C1 segment of cervical spinal cord (tissue), 14 donors: ENCODE measurements at places on chromosomes 11 and 22.

- DNase-seq: peak; percentile 20
These were observed 200.7 kb upstream of the NCAM1 start for GRCh38 chr11:112760396-112761059.

DNA sequence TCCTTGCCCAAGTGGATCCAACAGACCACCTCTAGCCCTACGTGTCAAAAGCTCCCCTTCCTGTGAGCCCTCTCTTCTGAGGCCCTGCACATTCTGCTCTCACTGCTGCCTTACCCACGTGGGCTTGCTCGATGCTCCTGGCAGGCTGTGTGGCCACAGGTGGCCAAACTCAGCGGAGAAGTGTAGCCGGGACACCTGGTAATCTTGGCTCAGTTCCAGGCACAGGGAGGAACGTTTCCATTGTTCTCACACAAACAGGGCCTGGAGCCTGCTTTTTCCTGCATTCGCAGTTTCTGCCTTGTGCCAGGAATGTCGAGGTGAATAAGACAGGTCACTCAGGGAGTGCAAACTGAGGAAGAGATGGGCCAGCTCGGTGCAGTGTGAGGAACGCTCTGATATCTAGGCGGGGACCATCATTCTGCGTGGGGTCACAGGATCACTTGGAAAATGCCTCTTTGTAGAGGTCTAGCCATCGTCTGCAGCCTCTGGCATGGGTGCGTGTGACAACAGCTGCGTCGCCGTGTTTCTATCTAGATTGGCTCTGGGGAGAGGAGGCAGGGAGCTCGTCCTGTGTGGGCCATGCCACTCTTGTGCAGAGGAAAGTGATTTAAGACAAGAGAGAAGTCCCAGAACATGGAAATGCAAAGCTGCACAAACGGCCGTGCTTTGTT, 127.6 kb upstream of the PARVA start:
- DNase-seq: peak; percentile 31

- no peak for DNase-seq
These were observed 18.4 kb downstream of the ACO2 start for GRCh38 chr22:41487037-41487935.

DNA sequence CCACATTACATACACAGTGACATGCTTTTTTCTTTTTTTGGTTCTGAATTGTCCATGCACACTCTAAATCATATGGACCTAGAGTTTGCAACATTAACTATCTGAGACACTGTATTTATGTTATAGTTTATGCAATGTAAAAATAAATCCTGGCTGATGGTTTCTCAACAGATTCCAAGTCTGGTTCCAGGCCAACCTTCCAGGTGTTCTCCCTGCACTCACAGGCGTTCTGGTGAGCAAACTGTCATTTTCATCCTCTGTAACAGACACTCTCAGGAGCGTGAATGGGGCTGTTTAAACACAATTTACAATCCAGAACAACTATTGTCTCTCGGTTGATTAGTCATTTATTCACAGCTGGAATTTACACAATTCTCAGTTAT, 36.5 kb upstream of the ANKK1 start:
- no peak for DNase-seq

GRCh38 chr11:16380941-16381568, 24.7 kb upstream of the SOX6 start:
- DNase-seq: no peak

DNA sequence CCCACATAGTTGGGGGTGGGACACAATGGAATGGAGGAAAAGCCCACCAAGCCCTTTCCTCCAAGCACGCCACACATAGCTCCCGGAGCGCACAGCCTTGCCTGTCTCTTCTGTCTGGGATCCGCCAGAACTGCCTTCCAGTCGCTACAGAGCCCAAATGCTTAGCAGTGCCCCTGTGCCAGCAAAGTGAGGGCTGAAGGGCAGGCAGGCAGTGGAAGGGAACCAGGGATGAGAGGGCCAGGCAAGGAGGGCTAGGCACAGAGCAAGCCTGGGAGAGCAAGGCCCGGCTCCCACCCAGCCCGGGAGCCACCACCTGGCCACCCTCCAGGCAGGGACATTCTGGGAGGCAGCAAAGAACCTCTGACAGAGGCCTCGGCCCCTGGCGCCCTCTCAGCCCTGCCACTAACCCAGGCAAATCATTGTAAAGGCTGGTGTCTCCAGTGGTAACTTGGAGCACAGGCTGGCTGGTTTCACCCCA, 32.5 kb downstream of the PPP2R1B start:
- DNase-seq: peak; percentile 56

DNA sequence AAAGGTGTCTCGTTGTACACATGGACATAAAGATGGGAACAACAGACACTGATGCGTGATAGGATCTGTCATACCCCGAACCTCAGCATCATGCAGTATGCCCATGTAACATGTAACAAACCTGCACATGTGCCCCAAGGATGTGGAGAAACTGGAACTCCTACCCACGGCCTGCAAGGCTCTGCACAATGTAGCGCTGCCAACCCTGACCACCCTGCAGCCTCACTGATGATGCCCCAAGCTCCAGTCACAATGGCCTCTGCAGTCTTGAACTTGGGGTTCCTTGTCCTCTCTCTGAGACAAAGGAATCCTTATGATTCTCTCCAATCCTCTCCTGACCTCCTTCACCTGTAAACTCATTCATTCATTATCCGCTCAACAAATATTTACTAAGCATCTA, 14.2 kb downstream of the LMO1 start:
- DNase-seq: no peak

- DNase-seq: no peak
These were observed 5.7 kb downstream of the MPZL2 start for GRCh38 chr11:118258410-118258809.

DNA sequence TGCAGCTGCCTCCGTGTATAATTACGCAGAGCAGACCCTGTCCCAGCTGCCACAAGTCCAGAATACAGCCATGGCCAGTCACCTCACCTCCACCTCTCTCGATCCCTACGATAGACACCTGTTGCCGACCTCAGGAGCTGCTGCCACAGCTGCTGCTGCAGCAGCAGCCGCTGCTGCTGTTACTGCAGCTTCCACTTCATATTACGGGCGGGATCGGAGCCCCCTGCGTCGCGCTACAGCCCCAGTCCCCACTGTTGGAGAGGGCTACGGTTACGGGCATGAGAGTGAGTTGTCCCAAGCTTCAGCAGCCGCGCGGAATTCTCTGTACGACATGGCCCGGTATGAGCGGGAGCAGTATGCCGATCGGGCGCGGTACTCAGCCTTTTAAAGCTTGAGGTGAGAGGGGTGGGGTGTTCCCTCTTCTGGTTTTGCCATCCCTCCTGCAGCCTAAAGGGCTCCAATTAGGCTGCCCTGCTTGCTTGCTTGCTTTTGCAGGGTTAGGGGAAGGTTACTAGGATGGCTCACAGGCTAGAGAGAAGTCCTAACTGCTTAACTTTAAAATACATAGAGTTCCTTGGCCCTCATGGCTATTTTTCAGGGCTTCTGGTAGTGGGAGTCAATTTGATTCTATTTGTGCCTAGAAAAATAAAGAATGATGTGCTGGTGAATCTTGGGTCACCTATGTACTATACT, 5.4 kb downstream of the RBM4 start:
- DNase-seq: no peak

GRCh38 chr11:73189315-73189714, 28.8 kb upstream of the P2RY2 start:
- DNase-seq: peak; percentile 23

- no peak for DNase-seq
These were observed 787 bp downstream of the LRRC10B start for GRCh38 chr11:61509043-61510029.

- DNase-seq: no peak
These were observed 215.6 kb downstream of the DDX10 start for GRCh38 chr11:108880510-108880909.

GRCh38 chr11:77409046-77409445, 64.8 kb downstream of the PAK1 start:
- DNase-seq: no peak

DNA sequence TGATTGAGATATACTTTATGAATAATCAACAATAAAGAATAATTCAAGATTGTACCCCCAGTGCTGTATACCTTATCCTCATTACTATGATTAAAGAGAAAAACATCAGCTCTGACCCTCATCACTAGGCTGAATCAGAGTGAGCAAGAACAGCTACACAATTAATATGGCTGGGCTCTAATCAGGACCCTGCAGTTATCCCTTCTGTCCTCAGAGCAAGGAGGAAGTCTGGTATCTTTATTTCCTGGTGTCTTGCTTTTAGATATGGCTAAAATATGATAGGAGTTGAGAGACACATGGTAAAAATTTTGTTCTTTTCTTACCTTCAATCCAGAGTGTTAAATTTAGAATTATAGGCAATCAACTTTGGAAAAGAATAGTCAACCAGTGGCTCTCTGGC, 28.6 kb upstream of the GAB2 start:
- DNase-seq: no peak

DNA sequence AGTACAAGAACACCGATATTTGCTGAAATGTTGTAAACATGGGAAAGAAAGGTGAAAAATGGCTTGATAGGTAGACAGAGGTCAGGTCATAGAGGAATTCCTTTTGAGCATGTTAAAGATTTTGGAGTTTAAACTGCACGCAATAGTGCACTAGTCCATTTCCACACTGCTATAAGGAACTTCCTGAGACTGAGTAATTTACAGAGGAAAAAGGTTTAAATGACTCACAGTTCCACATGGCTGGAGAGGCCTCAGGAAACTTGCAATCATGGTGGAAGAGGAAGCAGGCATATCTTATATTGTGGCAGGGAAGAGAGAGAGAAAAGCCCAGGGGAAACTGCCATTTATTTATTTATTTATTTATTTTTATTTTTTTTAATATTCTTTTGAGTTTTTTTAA, 5.0 kb downstream of the OR10A5 start:
- DNase-seq: no peak

GRCh38 chr22:33209930-33210784, 152.0 kb upstream of the SYN3 start:
- no peak for DNase-seq

GRCh38 chr11:103703437-103703836, 333.0 kb upstream of the DDI1 start:
- DNase-seq: no peak

- no peak for DNase-seq
These were observed 440.1 kb upstream of the CCDC90B start for GRCh38 chr11:83726316-83726715.

GRCh38 chr11:130400781-130401483, 27.5 kb downstream of the ADAMTS8 start:
- DNase-seq: no peak

DNA sequence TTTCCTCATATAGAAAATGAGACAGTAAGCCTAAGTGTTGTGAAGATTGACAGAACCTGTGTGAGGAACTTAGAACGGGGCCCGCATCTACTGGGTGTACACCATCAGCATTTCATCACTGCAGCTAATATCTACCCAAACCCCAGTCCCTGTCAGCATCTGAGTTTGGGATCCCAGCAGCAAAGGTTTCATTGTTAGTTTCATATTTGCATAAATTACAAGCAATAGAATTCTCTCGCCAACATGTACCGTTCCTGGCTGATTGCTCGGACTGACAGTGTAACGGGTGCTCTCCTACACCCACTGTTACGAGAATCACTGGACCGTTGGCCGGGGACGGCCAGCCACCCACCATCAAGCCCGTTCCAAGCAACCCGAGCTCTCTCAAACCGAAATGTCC, 10.4 kb upstream of the TMPRSS6 start:
- no peak for DNase-seq

DNA sequence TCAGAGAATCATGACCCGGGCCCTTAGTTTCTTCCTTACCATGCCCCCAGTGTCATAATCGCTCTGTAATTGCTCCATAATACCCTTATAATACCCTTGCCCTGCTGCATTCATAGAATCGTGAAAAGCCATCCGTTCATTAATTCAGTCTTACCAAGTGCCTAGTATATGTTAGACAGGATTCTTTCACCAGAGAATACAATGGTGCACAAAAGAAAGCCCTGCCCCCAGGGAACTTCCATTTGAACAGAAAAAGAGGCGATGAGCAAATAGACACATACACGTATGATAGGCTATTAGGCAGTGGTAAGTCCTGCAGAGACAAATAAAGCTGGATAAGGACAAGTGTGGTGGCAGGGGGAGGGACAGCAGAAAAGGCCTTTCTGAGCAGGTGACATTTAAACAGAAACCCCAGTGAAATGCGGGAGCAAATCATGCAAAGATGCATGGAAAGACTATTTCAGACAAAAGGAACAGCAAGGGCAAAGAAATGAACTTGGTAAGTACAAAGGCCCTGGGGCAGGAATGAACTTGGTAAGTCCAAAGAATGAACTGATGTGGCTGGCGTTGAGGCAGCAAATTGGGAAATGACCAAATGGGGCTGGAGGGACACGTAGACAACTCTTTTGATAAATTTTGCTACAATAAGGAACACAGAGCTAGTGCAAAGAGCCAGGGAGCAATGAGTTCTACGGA, 74.6 kb upstream of the CREB3L1 start:
- no peak for DNase-seq

GRCh38 chr11:88012456-88012855, 162.8 kb downstream of the RAB38 start:
- no peak for DNase-seq

DNA sequence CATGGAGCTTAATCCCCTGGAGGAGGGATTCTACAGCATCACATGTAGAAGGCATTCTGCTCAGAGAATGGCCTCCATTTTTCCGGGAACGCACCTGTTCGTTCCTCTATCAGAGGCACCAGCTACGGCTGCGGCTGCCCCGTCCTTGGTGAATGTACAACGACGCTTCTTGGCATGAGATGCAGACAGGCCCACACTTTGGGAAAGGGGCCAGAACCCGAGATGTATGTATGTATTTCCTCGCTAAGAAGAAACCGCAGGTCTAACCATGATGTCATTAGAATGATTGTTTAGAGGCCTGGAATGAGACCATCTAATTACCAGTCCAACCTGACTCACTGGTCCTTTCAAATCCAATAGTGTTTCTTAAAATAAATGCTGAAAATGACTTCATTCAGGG, 1293.4 kb downstream of the TBC1D22A start:
- DNase-seq: no peak

- DNase-seq: no peak
These were observed 82.4 kb upstream of the EIF3D start for GRCh38 chr22:36611241-36611976.

DNA sequence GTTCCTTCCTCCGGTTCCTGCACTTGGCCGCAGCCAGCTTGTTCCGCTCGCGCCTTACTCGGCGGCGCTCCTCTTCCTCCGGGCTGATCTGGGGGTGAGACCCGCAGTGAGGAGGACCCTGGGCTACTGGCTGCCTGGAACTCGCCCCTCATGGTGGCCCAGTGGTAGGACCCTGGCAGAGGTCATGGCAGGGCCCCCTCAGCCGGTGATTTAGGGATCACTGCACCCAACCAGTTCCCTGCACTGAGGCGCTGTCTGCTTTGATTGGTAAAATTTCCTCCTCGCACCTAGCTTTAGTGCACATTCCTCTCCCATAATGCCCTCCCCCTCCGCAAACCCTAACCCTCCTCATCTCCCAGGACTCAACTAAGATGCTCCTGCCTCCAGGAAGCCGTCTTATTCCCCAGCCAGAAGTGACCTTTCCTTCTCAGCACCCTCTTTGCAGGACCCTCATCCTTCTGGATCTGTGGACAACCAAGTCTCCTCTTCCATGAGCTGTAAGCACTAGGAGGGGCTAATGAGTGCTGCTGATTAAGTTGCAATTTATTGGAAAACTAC, 3.6 kb downstream of the CCDC85B start:
- DNase-seq: no peak
